ENCODE measurements at places on chromosomes 3 and 15. TPM values are rescaled to one million over a fixed set of nuclear protein-coding genes. Genes with fewer than 3 reads are reported as not detected.

GRCh38 chr15:59406446-59406845 is 31.5 kb upstream of the FAM81A start:
- no peaks in the 10 kb centered on the region for H3K27me3 ChIP-seq
- no peak overlapping the region for H3K27ac ChIP-seq
- no peak overlapping the region for H3K4me3 ChIP-seq

SNRPN gene
- total RNA-seq: 95.9 TPM

MYO1E gene
- 25.6 TPM for total RNA-seq

DNA sequence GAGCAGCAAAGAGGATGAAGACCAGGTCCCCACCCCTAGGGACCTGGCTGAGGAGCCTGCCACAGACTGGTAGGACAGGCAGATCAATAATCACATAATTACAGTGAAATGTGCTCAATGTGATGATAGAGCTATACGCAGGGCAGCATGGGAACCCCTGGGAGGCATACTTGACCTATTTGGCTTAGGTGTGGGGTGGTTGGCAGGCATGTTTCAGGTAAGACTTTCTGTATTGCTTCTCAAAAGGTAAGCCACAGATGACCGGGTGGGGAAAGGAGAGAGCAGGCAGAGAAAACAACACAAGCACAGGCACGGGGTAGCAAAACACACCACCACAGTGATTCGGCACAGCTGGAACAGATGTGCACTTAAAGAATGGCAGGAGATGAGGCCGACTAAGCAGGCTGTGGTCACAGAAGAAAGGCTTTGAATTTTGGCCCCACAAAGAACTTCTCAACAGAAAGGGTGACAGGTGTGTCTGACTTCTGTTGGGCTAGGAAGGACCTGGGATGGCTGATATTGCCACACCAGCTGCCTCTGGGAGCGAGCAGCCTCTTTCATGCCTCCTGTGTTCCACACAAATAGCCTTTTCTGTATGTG is 64.1 kb downstream of the ABCC5 start:
- no peaks in the 10 kb centered on the region for H3K4me1 ChIP-seq
- no peaks in the 10 kb centered on the region for H3K36me3 ChIP-seq
- no peaks in the 10 kb centered on the region for H3K27me3 ChIP-seq
- no peak for DNase-seq

POC1A gene
- total RNA-seq: 19.7 TPM

ACKR4 gene
- total RNA-seq: 0.51 TPM

GRCh38 chr15:60829416-60829815 is 350.5 kb upstream of the ICE2 start:
- H3K36me3 ChIP-seq: no peaks in the 10 kb centered on the region
- H3K27me3 ChIP-seq: no peaks in the 10 kb centered on the region
- no peak overlapping the region for H3K4me3 ChIP-seq

DNA sequence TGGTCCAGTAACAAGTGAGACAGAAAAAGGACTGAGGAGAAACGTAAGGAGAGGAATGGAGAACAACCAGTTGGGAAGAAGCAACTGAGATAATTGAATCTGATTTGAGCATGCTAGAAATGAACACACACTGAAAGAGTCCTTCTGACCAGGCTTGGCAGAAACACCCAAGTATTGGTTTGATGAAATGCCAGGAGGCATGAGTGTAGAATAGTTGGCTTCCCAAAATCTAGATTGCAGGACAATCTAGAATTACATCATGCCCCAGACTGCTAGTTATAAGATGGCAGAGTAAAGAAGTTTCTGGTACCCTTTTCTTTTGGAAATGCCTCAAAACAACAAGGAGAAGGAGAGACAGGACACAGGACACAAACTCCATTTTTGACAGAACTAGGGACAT is 189.7 kb upstream of the STT3B start:
- no peaks in the 10 kb centered on the region for H3K27me3 ChIP-seq
- H3K4me3 ChIP-seq: no peak overlapping the region
- DNase-seq: no peak
- H3K36me3 ChIP-seq: no peaks in the 10 kb centered on the region

GRCh38 chr15:99054025-99054387 is 46.4 kb upstream of the PGPEP1L start:
- H3K27me3 ChIP-seq: no peaks in the 10 kb centered on the region
- H3K36me3 ChIP-seq: no peaks in the 10 kb centered on the region
- no peak overlapping the region for H3K27ac ChIP-seq
- no peak for DNase-seq
- H3K4me1 ChIP-seq: no peaks in the 10 kb centered on the region
- H3K4me3 ChIP-seq: no peak overlapping the region

DNA sequence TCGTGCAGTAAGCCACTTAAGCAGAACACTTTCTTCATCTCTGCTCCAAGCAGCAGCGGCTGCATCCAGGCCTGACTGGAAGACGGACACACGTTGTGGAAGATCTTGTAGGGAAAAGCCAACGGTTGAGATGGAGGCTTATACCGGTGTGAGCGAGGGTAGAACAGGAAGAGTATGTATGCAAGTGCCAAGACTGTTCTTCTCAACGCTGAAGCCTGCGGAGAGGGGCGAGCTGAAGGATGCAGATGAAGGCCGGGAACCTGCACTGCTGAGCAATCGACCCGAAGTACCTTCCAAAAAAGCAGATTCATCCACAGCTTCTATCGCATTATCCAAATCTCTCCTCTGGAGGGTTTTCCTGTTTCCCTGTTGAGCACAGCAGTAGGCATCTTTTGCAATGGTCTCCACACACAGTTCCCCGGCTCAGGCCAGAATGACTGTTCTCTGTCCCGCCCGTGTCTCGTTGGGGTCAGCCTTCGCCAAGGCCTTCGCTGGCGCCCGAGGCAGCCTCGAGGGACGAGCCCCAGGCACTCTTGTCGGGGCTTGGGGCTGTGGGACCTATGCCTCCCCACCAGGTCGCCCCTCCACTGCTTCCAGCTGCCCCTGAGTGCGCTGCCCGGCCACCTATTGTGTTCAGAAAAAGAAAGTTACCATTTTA is 22.2 kb upstream of the DYNC1LI1 start:
- H3K27me3 ChIP-seq: no peaks in the 10 kb centered on the region
- no peaks in the 10 kb centered on the region for H3K4me1 ChIP-seq
- no peak overlapping the region for H3K4me3 ChIP-seq
- no peak overlapping the region for H3K27ac ChIP-seq
- no peak for DNase-seq

- no peak overlapping the region for H3K4me3 ChIP-seq
- no peak overlapping the region for H3K27ac ChIP-seq
- no peaks in the 10 kb centered on the region for H3K36me3 ChIP-seq
- no peaks in the 10 kb centered on the region for H3K4me1 ChIP-seq
- DNase-seq: no peak
These were observed 32.8 kb upstream of the ZCWPW2 start for GRCh38 chr3:28315711-28316110.

- H3K36me3 ChIP-seq: no peaks in the 10 kb centered on the region
- no peak overlapping the region for H3K4me3 ChIP-seq
- no peak overlapping the region for H3K27ac ChIP-seq
- no peaks in the 10 kb centered on the region for H3K27me3 ChIP-seq
- H3K4me1 ChIP-seq: no peaks in the 10 kb centered on the region
These were observed 18.6 kb downstream of the TMEM266 start for GRCh38 chr15:76078285-76078877.

DNA sequence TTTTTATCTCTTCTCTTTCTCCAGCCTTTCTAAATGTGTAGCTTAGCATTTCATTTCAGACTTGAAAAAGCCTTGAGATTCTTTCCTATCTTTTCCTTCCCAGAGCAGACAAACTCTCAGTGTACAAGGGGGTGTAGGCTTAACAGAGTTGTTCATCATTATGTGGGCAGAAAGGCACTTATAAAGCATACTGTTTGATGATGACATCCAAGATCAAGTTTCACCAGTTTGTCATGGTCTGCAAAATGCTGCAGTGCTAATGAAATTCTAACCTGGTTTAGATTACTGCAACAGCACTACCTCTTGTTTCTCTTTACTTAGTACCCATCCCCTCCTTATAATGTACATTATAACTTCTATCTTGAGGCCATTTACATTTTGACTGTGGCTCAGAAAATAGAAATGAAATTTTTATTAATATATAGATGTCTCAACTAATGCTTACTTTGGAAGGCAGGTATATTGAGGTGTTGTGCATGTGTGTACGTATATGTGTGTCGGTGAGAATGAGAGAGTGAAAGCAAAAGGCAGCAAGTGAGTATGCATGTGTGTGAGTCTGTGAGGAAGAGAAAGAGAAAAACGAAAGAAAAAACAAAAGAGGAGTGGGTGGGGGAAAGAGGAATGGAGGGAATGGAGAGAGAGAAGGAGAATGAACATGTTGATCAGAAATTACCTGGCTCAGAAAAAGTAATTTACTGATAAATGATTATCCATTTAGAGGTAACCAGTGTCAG is 1043.6 kb downstream of the TUSC7 start:
- H3K4me3 ChIP-seq: no peak overlapping the region
- H3K27me3 ChIP-seq: no peaks in the 10 kb centered on the region
- H3K36me3 ChIP-seq: no peaks in the 10 kb centered on the region
- H3K4me1 ChIP-seq: no peaks in the 10 kb centered on the region
- no peak overlapping the region for H3K27ac ChIP-seq

DNA sequence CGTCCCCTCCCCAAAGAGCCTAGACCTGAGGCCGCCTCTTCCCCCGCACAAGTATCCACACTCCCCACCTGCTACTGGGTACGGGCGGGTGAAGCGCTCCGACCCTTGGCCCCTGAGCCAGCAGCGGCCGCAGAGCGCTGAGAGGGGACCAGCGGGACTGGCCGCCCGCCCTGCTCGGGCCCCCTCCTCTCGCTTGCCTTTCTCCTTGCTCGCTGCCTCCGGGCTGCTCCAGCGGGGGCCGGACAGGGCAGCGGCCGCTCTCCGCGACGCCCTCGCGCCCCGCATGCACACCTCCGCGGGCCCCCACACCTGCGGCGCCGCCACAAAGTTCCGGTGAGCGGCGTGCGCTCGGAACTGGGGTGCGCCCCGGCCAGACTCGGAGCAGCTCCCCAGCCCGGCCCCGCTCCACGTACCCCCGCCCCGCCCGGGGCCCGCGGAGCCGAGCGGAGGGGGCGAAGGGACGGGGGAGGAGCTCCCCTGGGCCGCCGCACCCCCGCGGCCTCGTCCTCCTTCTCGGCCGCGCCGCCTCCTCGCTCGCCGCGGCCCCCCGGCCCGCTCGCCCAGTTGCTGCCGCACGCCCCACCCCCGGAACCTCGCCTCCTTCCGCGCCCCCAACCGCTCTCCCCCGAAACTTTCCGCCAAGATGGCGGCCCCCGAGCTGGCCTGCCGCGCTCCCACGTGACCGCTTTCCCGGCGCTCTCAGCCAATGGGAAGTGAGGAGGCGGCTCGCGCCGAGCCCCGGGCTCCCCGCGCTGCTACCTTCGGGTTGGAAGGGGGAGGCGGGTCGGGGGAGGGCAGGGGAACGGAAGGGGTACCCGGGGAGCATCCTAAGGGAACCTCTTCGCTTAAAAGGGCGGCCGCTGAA is 704 bp downstream of the DLG1 start:
- H3K4me1 ChIP-seq: peaks cover 12% of the 10 kb centered on the region
- DNase-seq: peak; percentile 86
- peak overlapping the region; percentile 79 for H3K27ac ChIP-seq
- H3K36me3 ChIP-seq: no peaks in the 10 kb centered on the region

RTP4 gene
- total RNA-seq: 4.9 TPM

DNA sequence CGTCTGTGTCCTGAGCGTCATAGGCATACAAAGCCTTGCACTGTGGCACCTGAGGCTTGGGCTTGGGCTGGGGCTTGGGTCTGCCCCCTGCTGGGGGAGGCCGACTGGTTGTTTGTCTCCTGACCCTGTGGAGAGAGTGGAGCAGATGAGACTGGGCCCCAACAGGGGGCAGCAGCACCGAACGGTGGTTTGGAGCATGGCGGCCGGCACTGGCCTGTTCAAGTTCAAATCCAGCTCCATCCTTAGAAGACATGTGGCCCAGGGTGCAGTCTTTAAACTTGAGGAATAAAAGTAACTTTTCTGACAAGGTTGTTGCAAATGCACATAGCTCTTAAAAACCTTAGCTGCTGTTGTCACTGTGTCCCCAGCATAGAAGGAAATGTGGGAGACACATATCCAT is 33.3 kb downstream of the CCNB2 start:
- no peaks in the 10 kb centered on the region for H3K27me3 ChIP-seq
- H3K27ac ChIP-seq: no peak overlapping the region
- H3K4me3 ChIP-seq: no peak overlapping the region
- DNase-seq: peak; percentile 33

UBA3 gene
- total RNA-seq: 82.7 TPM

GRCh38 chr15:60634815-60635214 is 155.9 kb upstream of the ICE2 start:
- H3K27ac ChIP-seq: no peak overlapping the region
- no peaks in the 10 kb centered on the region for H3K4me1 ChIP-seq
- H3K36me3 ChIP-seq: no peaks in the 10 kb centered on the region

- no peaks in the 10 kb centered on the region for H3K27me3 ChIP-seq
- no peaks in the 10 kb centered on the region for H3K36me3 ChIP-seq
- no peak overlapping the region for H3K4me3 ChIP-seq
- peak; percentile 43 for DNase-seq
- no peak overlapping the region for H3K27ac ChIP-seq
- H3K4me1 ChIP-seq: no peaks in the 10 kb centered on the region
These were observed 103.3 kb downstream of the IL1RAP start for GRCh38 chr3:190617185-190617584.

GRCh38 chr15:26972636-26973035 is 1.7 kb downstream of the GABRG3 start:
- no peak overlapping the region for H3K27ac ChIP-seq
- H3K4me3 ChIP-seq: no peak overlapping the region
- no peaks in the 10 kb centered on the region for H3K36me3 ChIP-seq
- H3K4me1 ChIP-seq: no peaks in the 10 kb centered on the region

DNA sequence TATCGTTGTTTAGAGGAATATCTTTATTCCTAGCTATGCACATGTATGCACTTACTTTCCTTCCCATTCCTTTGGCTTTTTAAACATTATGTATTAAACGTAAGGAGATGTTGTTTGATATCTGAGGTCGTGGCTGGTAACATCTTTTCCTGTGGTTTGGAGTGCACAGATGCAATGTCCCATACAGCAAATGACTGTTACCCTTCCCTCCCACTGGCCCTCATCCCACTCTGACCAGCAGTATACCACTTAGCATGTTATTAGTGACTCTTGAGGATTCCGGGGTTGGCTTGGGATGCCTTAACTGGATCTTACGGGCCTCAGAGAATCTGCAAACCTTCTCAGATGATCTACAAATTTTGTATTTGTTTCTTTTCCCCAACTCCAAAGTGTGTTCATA is 34.5 kb downstream of the TGFBR2 start:
- H3K36me3 ChIP-seq: peaks cover 7% of the 10 kb centered on the region
- peak overlapping the region; percentile 69 for H3K27ac ChIP-seq
- DNase-seq: no peak
- no peak overlapping the region for H3K4me3 ChIP-seq
- H3K4me1 ChIP-seq: peaks cover 96% of the 10 kb centered on the region

DNA sequence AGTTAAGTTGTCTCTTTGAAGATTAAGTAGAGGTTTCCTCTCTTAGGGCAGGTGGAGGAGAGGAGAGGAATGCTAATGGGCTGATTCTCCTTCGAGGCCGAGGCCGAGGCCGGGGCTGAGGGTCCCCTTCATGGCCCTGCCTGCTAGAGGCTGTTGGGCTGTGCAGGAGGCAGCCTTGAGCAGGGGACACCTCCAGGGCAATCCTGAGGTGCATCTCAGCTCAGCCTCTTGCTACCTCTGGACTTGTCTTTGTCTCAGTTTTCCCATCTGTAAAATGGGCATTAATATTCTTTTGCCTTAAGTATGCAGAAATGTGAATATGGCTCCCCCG is 97.7 kb upstream of the PRR20G start:
- H3K36me3 ChIP-seq: no peaks in the 10 kb centered on the region
- DNase-seq: no peak
- no peaks in the 10 kb centered on the region for H3K27me3 ChIP-seq
- no peak overlapping the region for H3K4me3 ChIP-seq
- H3K4me1 ChIP-seq: no peaks in the 10 kb centered on the region
- no peak overlapping the region for H3K27ac ChIP-seq

IL5RA gene
- total RNA-seq: not detected

C3orf85 gene
- total RNA-seq: not detected

AGBL1 gene
- not detected for total RNA-seq

All from naive thymus-derived CD4-positive, alpha-beta T cell (primary cell).